ENCODE measurements at places on chromosomes 3 and 15. TPM values are rescaled to one million over a fixed set of nuclear protein-coding genes. Genes with fewer than 3 reads are reported as not detected.

Gene KLHL40
- total RNA-seq = not detected

Gene SLC25A36
- total RNA-seq = 23.1 TPM

Gene SLC9A9
- total RNA-seq = 0.31 TPM

Gene TMEM207
- total RNA-seq = not detected

All from A549 treated with Mapracorat at 1 μM for 4 hours (cell line).